Germinal center (tissue), 1 donor: ENCODE measurements at places on chromosomes 1 and 21.

DNA sequence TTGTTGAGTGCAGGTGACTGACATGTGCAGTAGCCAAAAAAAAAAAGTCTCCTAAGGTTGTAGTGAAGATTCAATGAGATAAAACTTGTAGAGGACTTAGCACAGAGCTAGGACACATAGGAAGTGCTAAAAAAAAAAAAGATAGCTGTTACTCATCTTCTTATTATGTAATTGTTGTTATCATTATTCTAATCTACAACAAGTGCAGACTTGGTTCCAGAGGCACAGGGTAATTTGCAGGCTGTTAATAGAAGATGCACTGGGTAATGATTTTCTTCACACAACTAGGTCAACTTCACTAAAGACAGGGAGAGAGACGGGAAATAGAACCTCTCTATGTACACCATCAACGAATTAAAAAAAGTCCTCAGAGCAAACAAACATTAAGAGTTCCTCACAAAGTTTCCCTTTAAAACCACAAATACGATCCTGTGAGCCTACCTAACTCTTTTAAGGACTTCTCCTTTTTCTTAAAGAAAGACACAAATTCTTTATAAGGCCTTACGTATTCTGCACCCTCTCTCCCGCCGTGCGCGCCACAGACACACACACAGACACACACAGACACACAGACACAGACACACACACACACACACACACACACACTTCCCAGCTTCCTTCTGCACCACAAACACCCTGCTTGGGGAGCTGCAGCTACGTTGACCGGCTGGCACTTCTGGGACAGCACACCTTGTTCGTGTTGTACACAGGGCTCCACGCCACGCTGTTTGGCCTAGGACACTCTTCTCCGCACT, 49.8 kb upstream of the GADD45A start:
- DNase-seq = no peak

DNA sequence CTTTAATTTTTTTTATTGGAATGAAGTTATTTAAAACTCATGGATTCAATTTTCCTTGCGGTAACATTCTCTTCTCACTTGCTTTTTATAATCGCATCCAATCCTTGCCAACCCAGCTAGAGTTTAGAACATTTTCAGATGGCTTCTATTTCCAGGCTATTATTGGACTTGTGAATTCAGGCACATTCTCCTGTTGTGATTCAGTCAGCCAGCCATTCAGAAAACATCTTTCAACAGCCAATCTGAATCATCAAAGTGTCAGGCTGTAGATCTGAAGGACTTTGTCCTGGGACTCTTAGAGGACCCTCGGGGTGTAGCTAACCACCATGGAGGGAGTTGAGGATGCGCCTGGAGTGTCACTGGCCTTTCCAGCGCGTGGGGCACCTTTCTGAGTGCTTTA, 92.4 kb downstream of the PRDM2 start:
- DNase-seq = no peak

DNA sequence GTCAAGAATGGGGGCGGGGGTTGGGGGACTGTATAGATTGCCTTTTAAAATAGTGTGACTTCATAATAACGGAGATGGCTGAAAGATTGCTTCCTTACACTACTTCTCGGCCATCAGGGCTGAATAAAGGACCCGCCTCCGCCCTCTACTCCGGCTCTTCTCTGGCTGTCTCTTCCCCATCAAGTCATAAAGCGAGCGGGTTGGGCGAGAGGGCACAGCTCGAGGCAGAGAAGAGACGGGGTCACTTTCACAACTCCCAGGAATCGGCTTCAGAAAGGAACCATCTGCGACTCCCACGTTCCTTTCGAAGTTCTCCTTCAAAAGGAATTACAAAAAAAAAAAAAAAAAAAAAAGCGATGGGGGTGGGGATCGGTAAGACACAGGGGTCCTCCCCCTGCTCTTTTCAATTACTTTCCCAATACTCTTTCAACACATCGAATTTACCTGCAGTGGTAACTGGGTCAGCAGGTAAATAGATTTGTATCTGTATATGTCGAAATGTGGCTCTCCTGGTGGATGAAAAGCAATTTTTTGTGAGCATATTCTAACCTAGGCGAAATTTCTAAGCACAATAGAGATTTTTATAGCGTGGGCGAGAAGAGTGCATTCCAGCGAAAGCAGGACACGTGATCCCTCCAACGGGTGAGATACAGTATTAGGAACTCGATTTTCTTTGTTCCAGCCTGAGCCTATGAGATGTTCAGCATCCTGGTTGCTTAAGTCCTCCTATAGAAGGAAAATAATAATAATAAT, 2.0 kb downstream of the LRRC7 start:
- DNase-seq = no peak

DNA sequence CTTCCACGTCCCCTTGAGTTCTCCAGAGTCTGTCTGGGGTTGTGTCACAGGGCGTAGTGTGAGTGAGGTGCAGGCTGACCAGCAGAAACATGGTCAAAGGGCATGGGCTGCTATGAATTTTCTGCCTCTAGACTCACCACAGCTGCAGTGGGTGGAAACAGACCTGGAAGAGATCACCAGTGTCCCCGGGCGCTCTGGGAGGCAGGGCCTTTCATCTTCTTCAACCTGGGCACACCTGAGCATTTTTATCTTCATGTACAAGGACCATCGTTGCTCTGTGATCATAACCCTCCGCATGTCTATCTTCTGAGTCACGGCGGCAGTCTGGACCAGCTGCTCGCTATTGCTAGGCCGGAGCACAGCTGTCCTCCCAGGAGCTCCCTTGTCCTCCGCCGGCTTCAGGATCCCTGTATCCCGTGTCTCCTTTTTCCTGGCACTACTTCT, 29.6 kb downstream of the DEGS1 start:
- DNase-seq = no peak

GRCh38 chr1:243268751-243269460, 13.1 kb downstream of the SDCCAG8 start:
- no peak for DNase-seq

GRCh38 chr1:6014130-6014999, 22.1 kb upstream of the NPHP4 start:
- DNase-seq = no peak

- no peak for DNase-seq
Observed at GRCh38 chr1:110292031-110292741, 47.0 kb upstream of the RBM15 start.

GRCh38 chr1:177287994-177288393, 117.2 kb downstream of the BRINP2 start:
- no peak for DNase-seq

DNA sequence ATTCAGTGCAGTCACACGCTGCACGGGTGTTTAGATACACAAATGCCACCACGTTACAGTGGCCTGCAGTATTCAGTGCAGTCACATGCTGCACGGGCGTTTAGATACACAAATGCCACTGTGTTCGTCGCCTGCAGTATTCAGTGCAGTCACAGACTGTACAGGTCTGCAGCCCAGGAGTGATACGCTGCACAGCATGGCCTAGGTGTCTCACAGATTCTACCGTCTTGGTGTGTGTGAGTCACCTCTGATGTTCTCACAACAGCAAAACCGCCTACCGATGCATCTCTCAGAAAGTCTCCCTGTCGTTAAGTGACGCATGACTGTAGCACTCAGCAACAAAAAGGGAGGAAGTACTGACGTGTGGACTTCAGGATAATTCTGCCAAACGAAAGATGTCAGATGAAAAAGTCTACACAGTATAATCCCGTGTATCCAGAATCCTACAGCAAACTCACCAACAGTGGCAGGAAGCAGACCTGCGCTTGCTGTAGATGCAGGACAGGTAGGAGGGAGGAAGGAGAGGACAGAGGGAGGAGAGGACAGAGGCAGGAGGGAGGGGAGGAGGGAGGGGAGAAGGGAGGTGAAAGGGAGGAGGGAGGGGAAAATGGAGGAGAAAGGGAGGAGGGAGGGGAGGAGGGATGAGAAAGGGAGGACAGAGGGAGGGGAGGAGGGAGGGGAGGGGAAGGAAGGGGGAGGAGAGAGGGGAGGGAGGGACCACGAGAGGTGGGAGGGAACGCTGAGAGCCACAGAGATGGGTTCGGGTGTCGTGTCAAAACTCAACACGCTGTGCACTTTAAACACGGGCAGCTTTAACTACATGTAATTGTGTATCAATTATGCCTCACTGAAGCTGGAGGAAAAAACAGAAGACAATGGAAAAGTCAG, 36.3 kb upstream of the PCBP3 start:
- no peak for DNase-seq

GRCh38 chr1:185720633-185721272, 13.4 kb upstream of the HMCN1 start:
- DNase-seq = no peak

DNA sequence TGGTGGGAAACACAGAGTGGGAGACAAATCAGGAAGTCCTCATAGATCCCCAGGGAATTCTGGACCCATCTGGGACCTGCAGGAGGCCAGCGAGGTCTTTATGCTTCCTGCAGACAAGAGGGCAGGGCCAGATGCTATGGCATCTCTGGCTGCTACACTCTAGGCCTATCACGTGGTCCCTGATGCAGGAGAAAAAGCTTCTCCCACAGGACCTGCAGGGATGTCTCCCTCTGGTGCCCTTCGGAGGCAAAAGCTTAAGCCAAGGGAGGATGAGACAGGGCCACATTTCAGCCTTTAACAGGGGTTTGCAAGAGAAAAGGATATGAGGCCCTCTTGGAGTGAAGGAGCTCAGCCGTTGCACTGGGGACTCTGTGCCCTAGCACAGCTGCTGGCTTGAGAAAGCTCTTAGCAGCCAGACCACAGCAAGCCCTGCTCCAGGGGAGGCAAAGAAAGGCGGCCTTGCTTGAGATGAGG, 243.0 kb downstream of the C1orf94 start:
- no peak for DNase-seq
